HEK293T (cell line): ENCODE measurements at places on chromosomes 3 and 15.
A peak's percentile ranks its signal among the peaks of the same experiment; 100 is the strongest.

GRCh38 chr15:41810651-41811431, 17.1 kb upstream of the JMJD7 start:
- DNase-seq: no peak

- no peak for DNase-seq
Observed at GRCh38 chr15:91862891-91863504, 9.5 kb downstream of the SLCO3A1 start.

DNA sequence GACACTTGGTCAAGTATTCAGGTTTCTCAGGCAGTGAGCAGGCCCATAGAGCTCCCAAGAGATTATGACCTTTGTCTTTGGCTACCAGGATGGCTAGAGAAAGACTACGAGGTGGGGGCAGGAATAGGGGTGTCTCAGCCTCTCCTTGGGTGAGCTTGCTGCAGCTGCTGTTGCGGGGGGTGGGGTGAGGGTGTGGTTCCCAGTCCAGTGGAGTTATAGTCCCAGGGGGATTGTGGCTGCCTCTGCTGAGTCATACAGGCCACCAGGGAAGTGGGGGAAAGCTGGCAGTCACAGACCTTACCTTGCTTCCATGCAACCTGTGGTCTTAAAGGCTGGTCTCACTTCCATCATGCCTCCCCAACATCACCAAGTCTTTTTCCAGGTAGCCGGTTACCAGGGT, 31.7 kb downstream of the ATP2C1 start:
- DNase-seq: no peak

- DNase-seq: peak; percentile 7
Observed at GRCh38 chr15:27358751-27359434, 387.9 kb downstream of the GABRG3 start.

DNA sequence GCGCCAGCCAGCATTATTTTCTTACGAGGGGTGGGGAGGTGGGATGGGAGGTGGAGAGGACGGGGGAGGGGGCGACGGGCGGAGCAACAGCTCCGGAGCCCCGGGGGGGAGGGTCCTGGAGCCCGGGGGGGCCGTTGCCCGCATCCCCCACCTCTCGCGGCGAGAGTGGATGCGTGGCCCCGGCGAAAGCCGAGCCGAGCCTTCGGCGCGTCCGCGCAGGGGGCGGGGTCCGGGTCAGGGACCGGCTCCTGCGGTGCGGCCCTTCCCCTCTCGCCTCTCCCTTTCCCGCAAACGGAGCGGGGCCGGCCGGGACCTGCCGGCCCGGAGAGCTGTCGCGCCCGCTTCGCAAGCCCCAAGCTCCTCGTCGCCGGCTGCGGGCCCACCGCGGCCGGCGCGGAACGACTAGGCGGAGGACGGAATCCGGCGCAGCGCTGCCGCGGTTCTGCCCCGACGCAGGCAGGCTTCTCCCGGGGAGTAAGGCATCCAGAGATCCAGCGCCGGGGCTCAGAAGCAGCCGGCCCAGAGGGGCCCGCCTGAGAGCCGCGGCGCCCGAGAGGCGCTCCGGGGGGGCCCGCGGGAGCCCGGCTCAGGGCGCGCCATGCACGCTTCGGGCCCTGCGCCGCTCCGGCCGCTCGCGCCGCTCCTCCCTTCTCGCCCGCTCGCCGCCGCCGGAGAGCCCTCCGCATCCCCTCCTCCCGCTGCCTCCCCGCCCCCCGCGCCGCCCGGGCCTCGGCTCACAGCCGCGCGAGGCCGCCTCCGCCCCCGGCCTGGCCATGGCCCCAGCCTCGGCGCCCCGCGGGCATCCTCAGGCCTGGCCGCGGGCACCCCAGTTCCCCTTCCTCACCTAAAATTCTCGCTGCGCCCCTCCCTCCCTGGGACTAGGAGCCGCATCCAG, 459 bp upstream of the ADCY5 start:
- DNase-seq: peak; percentile 65

- DNase-seq: no peak
Observed at GRCh38 chr3:124234852-124235252, 242.9 kb upstream of the ROPN1 start.

DNA sequence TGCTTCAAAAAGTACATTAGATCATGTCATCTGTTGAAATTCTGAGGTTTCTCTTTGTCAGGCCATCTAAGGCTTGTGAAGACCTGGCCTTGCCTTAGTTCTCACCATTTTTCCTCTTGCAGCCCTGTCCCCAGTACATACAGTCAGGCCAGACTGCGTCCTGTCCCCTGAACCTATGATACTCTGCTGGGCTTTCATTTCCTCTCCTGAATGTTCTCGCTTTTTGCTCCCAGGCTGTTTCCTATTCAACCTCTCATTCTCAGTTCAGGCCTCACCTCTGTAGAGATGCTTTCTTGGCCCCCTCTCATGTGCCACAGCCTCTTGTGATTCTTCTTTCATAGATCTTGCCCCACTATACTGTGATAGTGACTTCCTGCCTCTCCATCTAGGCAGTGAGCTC, 648.8 kb upstream of the KCNMB2 start:
- DNase-seq: no peak

GRCh38 chr15:71341811-71342550, 226.7 kb downstream of the THSD4 start:
- DNase-seq: no peak

- DNase-seq: no peak
Observed at GRCh38 chr3:96731031-96731430, 83.4 kb upstream of the EPHA6 start.

DNA sequence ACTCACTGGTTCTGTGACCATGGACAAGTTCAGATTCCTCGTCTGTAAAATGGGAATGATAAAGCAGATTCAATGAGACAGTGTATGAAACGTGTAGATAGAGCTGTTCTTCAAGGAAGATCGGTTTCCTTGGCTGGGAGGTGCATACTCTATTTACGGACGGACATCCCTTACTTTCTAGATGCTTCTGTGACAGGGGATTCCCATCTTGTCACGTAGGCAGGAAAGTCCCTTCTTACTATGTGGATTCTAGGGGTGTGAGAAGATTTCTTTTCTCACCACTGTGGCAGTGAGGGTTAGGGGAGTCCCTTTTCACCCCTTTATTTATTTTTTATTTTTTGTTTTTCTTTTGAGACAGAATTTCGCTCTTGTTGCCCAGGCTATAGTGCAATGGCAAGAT, 180.9 kb upstream of the TBL1XR1 start:
- DNase-seq: no peak

GRCh38 chr3:72791161-72791560, 57.1 kb downstream of the SHQ1 start:
- no peak for DNase-seq
